ENCODE measurements at places on chromosomes 12 and 14. TPM values are rescaled to one million over a fixed set of nuclear protein-coding genes. Genes with fewer than 3 reads are reported as not detected.

GRCh38 chr14:106417224-106418049, 891.1 kb downstream of the TMEM121 start:
- no peaks in the 10 kb centered on the region for H3K4me1 ChIP-seq
- no peak for DNase-seq
- H3K27ac ChIP-seq, result no peak overlapping the region
- H3K27me3 ChIP-seq, result no peaks in the 10 kb centered on the region
- no peaks in the 10 kb centered on the region for H3K36me3 ChIP-seq

GRCh38 chr12:24630446-24630845, 318.5 kb downstream of the BCAT1 start:
- no peak overlapping the region for H3K4me3 ChIP-seq
- no peak overlapping the region for H3K27ac ChIP-seq
- H3K4me1 ChIP-seq, result no peaks in the 10 kb centered on the region
- H3K36me3 ChIP-seq, result no peaks in the 10 kb centered on the region

GRCh38 chr12:4251216-4251891, 22.2 kb upstream of the CCND2 start:
- DNase-seq, result no peak
- H3K36me3 ChIP-seq, result no peaks in the 10 kb centered on the region
- H3K4me1 ChIP-seq, result no peaks in the 10 kb centered on the region
- no peak overlapping the region for H3K4me3 ChIP-seq
- H3K27me3 ChIP-seq, result no peaks in the 10 kb centered on the region

GRCh38 chr12:43288671-43289425, 263.2 kb downstream of the ADAMTS20 start:
- H3K27ac ChIP-seq, result no peak overlapping the region
- no peaks in the 10 kb centered on the region for H3K4me1 ChIP-seq
- DNase-seq, result no peak

- no peaks in the 10 kb centered on the region for H3K36me3 ChIP-seq
- H3K4me1 ChIP-seq, result peaks cover 50% of the 10 kb centered on the region
- H3K27me3 ChIP-seq, result no peaks in the 10 kb centered on the region
- no peak overlapping the region for H3K4me3 ChIP-seq
- peak overlapping the region; percentile 85 for H3K27ac ChIP-seq
Observed at GRCh38 chr14:67944605-67945004, 125.0 kb downstream of the RAD51B start.

Gene LRRC43
- total RNA-seq, result 4.4 TPM

Gene CBX5
- total RNA-seq, result 18.6 TPM

- H3K27me3 ChIP-seq, result peaks cover 3% of the 10 kb centered on the region
- H3K4me3 ChIP-seq, result no peak overlapping the region
- no peak for DNase-seq
- no peaks in the 10 kb centered on the region for H3K4me1 ChIP-seq
- H3K27ac ChIP-seq, result no peak overlapping the region
Observed at GRCh38 chr14:104518659-104519350, 60.8 kb upstream of the C14orf180 start.

GRCh38 chr12:114011711-114012110, 45.6 kb upstream of the RBM19 start:
- no peaks in the 10 kb centered on the region for H3K36me3 ChIP-seq
- H3K4me3 ChIP-seq, result no peak overlapping the region
- no peaks in the 10 kb centered on the region for H3K4me1 ChIP-seq
- DNase-seq, result no peak

DNA sequence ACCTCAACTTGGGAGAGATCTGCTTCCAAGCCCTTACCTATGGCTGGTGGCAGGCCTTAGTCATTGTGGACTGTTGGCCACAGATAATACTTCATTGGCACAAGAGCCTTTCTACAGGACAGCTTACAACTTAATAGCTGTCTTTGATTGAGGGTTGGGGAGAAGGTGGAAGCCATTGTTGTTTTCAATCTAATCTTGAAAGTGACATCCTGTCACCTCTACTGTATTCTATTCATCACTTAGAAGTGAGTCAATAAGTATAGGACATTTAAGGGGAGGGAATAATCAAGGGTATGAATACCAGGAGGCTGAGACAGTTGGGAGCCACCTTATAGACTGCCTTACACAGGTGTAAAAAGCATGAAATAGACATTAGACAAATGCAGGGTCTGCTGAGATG, 906.3 kb downstream of the NRXN3 start:
- H3K4me3 ChIP-seq, result no peak overlapping the region
- peaks cover 27% of the 10 kb centered on the region for H3K4me1 ChIP-seq
- DNase-seq, result no peak
- no peaks in the 10 kb centered on the region for H3K27me3 ChIP-seq

Gene INTS13
- total RNA-seq, result 38.2 TPM

DNA sequence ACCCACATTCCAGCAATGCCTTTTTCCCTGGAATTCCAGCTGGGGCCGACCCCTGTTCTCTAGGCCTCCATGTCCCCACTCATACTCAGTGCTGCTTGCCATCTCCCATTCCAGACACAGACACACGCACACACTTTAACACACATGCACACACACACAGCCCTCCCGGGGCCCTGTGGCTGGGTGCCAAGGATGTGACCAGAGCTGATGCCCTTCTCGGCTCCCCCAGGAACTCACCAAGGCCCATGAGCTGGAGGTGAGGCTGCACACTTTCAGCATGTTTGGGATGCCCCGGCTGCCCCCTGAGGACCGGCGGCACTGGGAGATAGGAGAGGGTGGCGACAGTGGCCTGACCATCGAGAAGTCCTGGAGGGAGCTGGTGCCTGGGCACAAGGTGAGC, 4.3 kb downstream of the PLEKHG6 start:
- peaks cover 15% of the 10 kb centered on the region for H3K27me3 ChIP-seq
- peaks cover 11% of the 10 kb centered on the region for H3K4me1 ChIP-seq
- H3K4me3 ChIP-seq, result no peak overlapping the region
- H3K36me3 ChIP-seq, result no peaks in the 10 kb centered on the region
- H3K27ac ChIP-seq, result no peak overlapping the region

DNA sequence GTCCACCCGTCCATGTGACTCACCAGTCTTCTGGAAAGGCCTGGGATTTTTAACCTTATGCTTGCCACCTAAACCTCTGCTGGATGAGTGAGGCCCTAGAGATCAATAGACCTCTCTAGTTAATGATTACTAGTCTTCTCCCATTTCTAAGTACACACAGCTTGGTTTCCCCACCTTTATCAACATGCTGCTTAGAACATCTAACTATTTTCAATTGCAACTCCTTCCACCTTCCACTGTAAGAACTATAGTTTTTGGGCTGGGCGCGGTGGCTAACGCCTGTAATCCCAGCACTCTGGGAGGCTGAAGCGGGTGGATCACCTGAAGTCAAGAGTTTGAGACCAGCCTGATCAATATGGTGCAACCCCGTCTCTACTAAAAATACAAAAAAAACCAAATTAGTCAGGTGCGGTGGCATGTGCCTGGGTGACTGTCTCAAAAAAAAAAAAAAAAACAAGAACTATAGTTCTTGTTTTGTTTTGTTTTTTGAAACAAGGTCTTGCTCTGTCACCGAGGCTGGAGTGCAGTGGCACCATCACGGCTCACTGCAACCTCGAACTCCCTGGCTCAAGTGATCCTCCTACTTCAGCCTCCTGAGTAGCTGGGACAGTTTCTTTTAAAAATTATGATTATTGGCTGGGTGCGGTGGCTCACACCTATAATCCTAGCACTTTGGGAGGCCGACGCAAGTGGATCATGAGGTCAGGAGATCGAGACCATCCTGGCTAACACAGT, 18.7 kb upstream of the MDM2 start:
- no peak overlapping the region for H3K27ac ChIP-seq
- no peaks in the 10 kb centered on the region for H3K4me1 ChIP-seq
- H3K27me3 ChIP-seq, result no peaks in the 10 kb centered on the region
- H3K4me3 ChIP-seq, result no peak overlapping the region

DNA sequence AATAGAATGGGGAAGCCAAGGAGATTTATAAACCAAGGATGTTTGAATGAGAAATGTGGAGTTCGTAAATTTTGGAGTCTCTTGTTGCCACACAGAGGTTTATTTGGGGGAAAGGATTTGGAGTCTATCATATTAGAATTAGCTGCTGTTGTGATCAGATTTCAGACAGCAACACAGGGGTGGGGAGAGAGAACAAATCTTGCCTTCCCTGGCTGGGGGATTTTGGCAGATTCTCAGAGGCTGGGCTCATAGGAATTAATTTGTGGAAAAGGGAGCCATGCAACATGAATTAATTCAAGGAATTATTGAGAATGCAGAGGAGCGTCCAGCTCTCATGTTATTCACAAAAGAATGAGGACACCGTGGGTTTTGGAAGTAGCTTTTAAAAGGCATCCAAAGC, 73.9 kb upstream of the PRMT8 start:
- no peaks in the 10 kb centered on the region for H3K36me3 ChIP-seq
- no peak for DNase-seq
- no peaks in the 10 kb centered on the region for H3K4me1 ChIP-seq
- H3K4me3 ChIP-seq, result no peak overlapping the region
- H3K27me3 ChIP-seq, result peaks cover 18% of the 10 kb centered on the region

DNA sequence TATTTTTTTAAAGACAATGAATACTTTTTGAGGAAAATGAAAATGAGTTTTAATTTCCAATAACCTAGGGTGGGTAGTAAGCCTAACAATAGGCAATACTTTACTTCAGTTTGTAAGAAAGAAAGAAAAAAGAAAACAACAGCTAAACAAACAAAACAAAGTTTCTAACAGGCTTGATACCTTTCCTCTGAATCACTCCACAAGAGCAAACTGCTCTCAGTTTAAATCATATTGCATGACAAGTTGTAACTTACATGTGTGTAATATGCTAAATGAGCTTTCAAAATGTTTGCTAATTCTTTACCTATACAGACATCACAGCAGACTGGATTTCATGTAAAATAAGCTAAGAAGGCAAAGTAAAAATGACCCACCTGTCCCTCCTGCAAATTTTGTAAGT, 6.7 kb upstream of the LMO3 start:
- peak overlapping the region; percentile 85 for H3K27ac ChIP-seq
- H3K4me1 ChIP-seq, result peaks cover 25% of the 10 kb centered on the region
- no peaks in the 10 kb centered on the region for H3K36me3 ChIP-seq
- H3K4me3 ChIP-seq, result peak overlapping the region; percentile 67
- H3K27me3 ChIP-seq, result no peaks in the 10 kb centered on the region
- DNase-seq, result no peak

DNA sequence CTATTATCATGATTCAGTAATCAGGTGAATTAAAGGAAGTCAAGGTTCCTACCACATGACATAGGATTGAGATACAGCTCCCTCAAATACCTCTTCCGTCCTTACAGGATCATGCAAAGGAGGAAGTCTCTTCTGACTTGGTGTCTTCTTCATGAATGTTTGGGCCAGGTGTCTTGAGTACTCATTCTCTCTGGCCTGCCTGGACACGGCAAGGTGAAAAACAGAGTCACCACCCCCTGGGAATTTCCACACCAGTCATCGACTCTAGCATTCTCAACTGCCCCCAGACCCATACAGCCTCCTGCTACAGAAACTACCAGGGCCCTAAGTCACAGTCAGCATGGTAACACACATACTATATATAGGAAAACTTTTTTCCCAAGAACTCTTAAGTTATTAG, 44.9 kb upstream of the LTBP2 start:
- no peak overlapping the region for H3K27ac ChIP-seq
- no peak for DNase-seq
- H3K4me1 ChIP-seq, result no peaks in the 10 kb centered on the region
- H3K4me3 ChIP-seq, result no peak overlapping the region
- no peaks in the 10 kb centered on the region for H3K27me3 ChIP-seq
- H3K36me3 ChIP-seq, result peaks cover 39% of the 10 kb centered on the region

Gene TAS2R20
- total RNA-seq, result 2.6 TPM

Gene TMEM119
- 0.95 TPM for total RNA-seq

GRCh38 chr14:60220084-60220483, 28.9 kb upstream of the PPM1A start:
- no peak for DNase-seq
- no peak overlapping the region for H3K4me3 ChIP-seq
- H3K27me3 ChIP-seq, result no peaks in the 10 kb centered on the region
- no peaks in the 10 kb centered on the region for H3K4me1 ChIP-seq

DNA sequence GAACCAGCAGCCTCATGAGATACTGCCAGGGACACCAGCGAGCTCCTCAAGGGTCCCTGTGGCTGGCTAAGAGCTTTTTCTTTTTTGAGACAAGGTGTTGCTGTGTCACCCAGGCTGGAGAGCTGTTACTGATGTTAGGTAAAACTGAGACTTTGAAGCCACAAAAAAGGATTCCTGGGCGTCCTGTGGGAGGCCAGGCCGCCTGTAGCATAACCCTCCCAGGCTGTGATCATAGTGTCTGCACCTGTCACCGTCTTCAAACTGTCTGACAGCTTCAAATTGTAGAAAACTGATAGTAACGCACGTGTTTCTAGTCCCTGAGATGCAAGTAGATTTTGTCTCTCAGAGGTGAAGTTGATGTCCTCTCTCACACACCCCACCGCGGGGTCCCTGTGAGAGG, 4.1 kb downstream of the ZFYVE21 start:
- no peak for DNase-seq
- no peak overlapping the region for H3K4me3 ChIP-seq
- peaks cover 60% of the 10 kb centered on the region for H3K4me1 ChIP-seq
- no peak overlapping the region for H3K27ac ChIP-seq

GRCh38 chr12:41221491-41221890, 33.4 kb downstream of the PDZRN4 start:
- no peak for DNase-seq
- H3K4me1 ChIP-seq, result no peaks in the 10 kb centered on the region
- no peaks in the 10 kb centered on the region for H3K27me3 ChIP-seq
- H3K27ac ChIP-seq, result peak overlapping the region; percentile 27

Gene ZBTB42
- 5.3 TPM for total RNA-seq

DNA sequence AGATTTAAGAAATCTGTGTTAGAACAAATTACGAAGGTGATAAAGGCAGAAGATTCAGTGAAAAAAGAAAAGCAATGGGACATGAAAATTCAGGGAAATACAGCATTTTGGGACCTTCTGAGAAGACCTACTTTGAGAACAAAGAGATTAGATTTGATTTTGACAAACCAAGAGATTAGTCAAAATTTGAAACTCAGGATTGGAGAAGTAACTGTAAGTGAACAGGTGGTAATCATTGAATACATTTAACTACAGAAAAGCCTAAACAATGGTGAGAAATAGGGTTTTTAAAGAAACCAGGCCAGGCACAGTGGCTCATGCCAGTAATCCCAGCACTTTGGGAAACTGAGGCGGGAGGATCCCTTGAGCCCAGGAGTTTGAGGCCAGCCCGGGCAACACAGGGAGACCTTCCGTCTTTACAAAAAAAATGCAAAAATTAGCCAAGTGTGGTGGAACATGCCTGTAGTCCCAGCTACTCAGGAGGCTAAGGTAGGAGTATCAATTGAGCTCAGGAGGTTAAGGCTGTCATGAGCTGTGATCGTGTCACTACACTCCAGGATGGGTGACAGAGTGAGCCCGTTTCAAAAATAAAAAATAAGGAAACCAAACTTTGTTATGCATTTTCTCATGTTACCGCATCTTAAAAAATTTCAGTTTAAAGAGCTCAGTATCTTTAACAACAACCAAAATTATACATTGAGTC, 8.9 kb upstream of the SAV1 start:
- H3K36me3 ChIP-seq, result no peaks in the 10 kb centered on the region
- H3K4me3 ChIP-seq, result no peak overlapping the region
- H3K4me1 ChIP-seq, result no peaks in the 10 kb centered on the region
- H3K27me3 ChIP-seq, result no peaks in the 10 kb centered on the region

- peak overlapping the region; percentile 64 for H3K27ac ChIP-seq
- no peaks in the 10 kb centered on the region for H3K36me3 ChIP-seq
- peaks cover 69% of the 10 kb centered on the region for H3K4me1 ChIP-seq
Observed at GRCh38 chr12:45259675-45260074, 43.8 kb downstream of the ANO6 start.

Gene CCDC88C
- 1.1 TPM for total RNA-seq
